ENCODE measurements at places on chromosomes 1 and 21.

DNA sequence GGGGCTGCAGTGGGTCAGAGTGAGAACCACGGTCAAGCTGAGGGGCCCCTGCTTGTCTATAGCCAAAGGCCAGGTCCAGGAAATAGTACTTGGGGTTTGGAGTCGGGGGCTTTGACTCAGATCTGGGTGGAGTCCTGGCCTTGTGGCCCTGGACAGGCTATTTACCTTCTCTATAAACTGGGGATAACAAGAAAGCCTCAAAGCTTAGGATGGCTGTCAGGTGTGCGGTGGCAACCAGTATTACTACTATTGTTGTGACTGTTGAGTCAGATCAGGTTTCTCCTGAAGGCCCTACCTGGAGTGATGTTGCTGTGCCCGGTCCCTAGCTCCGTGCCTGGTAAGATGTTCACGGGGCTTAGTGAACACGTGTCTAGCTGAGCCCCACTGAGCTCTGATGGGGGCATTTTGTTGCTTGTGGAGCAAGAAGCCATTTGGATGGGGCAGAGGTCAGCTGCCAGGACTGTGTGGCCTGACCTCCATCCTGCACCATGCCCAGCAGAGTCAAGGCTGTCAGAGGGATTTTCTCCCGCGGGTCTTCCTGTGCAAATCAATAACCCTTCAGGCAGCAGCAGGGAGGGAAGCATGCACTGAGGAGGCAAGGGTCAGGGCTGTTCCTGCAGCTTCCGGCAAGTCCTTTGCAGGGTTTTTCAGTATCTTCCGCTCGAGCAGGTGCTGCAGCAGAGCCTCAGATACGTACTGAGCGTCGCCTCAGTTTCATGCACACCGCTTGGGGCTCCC, 170.3 kb downstream of the CAMTA1 start:
- no peak for DNase-seq

DNA sequence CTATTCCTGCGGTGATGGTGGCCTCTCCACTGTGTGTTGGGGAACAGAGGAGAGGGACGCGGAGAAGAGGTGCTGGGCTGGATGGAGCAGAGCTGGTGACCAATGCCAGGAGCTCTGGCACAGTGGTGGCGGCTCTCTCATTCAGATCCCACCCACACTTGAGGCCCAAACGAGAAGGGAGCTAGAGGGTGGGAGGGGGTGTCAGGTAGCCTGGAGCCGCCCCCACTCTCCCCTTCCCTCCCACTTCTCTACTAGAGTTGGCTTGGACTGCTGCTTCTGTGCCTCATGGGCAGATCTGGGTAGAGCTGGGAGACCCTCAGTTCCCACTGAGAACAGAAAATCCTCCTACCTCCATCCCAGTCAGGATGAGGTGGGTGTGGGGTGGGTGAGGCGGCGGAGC, 3.5 kb downstream of the TTC39A start:
- DNase-seq: no peak

DNA sequence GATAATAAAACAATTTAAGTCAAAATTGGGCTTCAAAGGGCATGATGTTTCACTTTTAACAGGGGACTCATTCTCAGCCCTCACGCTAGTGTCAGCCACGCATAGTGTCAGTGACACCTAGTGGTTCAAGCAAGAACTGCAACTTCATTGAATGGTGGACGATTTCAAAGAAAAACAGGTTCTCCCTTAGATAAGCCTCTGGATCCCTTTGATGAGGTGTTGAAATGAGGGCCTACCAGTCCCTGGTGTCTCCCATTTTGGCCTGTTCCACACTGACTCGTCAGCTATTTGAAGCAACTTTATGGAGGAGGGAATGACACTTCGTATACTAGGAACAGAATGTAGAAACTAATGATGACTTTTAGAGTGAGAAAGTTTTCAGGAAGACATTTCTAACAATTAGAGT, 56.2 kb downstream of the FCRL5 start:
- peak; percentile 31 for DNase-seq

DNA sequence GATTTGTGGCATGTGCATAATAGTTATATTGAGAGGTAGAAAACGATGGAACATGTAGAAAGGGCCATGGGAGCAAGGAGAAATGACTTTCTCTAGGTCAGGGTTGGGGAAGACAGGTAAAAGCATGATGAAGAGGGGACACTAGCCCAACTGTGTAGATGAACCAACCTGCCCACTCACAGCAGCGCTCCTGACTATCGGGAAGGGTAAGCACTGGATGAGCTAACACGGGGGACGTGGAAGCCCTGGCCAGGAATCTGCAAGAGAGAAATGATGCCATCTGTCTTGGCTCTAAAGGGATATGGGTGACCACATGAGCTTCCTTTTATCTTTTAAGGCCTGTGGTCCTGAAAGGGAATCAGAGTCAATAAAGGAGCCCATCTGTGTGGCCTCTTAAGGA, 36.2 kb upstream of the TMEM125 start:
- no peak for DNase-seq

- no peak for DNase-seq
These were observed 35.4 kb upstream of the CD1D start for GRCh38 chr1:158145173-158145719.

DNA sequence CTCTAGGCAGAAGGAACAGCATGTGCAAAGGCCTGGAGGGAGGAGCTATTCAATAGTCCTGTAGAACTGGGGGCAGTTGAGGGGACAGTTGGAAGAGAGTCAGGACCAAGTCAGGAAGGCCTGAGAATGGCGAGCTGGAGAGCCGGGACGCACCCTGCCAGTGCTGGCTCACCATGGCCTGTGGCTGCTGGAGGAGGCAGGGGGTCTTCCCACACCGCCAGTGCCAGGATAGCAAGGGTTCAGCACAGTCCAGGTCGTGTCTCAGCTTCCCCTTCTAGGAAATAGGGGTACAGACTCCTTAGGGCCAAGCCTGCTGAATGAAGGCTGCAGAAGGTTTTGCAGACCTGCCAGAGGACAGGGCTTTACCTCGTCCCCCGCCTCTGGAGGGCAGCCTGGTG, 7.3 kb downstream of the PODN start:
- no peak for DNase-seq

DNA sequence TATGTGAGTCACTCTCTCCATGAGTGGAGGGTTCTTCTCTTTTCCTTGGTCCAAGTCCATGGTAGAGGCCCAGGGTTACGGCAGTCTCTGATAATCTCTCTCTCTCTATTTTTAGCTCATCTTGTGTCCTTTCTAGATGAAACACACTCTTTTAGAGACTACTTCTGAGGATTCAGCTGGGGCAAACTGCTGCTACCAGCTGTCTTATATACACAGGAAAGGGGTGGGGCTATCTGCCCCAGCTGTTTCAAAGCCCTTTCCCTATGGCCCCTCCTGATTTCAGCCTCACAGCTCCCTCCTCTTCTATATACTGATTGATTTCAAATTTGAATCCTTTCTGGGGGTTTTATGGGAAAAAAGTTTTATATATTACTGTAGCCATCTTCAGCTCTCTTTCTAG, 324.8 kb downstream of the RWDD3 start:
- DNase-seq: no peak

GRCh38 chr1:69791311-69791710, 223.6 kb downstream of the LRRC7 start:
- DNase-seq: no peak

GRCh38 chr1:223011505-223011856, 131.6 kb downstream of the TLR5 start:
- DNase-seq: no peak

DNA sequence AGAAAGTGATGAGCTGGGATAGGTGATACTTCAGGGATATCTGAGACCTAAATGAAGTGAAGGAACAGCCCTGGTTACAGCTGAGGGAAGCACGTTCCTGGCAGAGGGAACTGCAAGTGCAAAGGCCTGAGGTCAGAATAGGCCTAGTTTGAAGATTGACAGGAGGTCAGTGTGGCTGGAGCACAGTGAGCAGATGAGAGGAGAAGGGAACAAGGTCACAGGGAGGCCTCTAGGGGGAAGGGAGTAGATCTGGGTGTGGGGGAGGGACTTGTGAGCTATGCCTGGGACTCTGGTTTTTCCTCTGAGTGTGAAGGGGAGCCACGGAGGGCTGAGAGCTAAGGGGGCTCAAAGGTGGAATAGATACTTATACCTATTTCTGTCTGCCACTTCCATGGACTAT, 736.4 kb downstream of the MATN1 start:
- no peak for DNase-seq

DNA sequence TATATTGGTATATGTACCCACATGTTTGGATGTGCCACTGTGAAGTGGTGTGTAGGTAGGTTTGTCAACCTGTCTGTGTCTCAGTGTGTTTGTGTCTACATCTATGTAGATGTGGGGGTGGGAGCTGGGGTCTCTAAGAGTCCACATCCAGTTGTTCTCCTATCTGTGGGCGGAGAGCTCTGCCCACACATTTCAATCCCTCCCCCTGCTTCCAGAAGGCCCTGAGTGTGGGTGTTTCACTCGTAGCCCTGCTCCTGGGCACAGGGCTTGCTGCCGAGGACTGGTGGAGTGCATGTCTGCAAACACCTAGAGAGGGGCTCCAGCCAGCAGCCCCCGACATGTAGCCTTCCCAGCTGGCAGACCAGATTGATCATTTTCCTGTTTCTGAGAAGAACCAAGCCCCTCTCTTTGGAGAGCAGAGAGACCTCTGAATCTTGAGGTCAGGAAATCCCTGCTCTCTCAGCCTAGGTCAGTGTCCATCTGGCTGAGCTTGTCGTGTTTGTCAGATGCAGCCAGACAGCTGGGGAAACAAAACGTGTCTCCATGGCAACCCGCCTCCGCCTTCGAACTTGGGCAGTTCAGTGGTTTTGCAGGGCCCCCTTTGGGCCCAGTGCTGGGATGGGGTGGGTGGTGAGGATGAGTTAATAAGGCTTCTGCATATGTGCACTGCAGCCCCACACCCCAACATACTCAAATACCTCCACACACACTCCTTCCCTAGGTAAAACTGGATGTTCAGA, 31.2 kb upstream of the SYNC start:
- DNase-seq: no peak

DNA sequence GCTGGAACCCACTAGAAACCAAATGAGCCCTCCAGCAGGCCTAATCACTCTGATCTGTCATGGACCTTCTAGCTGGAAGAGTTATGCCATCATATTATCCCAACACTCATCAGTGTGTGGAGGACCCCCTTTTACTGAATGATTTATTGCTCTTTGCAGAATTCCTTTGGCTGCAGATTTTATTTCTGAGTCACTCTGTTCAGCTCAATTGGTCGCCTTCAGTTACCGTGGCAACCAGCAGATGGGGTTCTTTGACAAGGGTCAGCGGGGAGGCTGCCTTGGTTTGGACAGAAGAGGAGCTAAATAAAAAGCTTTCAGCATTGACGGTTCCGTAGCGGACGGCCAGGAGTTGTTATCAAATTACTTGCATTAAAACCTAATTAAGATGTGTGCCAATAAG, 220.1 kb downstream of the SDCCAG8 start:
- DNase-seq: no peak

DNA sequence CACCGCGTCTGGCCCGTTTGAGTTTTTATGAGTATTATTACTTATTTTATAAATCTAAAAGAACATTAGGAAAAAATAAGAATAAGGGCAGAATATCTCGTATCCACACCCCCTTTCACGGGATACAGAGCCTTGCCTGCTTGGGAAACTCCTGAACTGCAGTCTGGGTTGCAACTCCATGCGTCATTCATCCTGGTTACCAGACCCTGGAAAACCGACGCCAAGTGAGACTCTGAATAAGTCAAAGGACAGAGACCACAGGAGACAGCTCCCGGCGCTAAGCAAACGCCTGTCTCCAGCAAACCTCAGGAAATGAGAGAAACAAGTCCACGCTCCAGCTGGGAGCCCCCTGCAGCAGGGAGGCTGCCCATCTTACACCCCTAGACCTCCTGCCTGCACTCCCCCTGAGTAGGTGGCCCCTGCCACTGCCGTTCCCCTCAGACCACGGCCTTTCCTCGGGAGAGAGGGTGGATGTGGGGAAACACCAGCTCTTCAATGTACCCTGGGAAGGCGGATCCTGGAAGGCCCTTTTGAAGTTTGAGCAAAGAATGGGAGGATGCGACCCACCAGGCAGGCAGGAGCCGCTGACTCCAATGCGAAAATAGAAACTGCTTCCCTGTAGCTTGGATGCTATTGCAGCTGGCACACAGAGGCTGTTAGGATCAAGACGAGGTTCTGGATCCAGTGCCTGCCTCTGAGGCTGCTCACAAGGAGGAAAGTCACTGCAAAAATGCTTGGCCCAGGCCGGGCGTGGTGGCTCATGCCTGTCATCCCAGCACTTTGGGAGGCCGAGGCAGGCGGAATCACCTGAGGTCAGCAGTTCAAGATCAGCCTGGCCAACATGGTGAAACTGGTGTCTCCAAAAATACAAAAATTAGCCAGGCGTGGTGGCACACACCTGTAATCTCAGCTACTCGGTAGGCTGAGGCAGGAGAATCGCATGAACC, 37.7 kb upstream of the GPR157 start:
- no peak for DNase-seq

GRCh38 chr1:92975551-92976232, 14.4 kb upstream of the DIPK1A start:
- DNase-seq: no peak

DNA sequence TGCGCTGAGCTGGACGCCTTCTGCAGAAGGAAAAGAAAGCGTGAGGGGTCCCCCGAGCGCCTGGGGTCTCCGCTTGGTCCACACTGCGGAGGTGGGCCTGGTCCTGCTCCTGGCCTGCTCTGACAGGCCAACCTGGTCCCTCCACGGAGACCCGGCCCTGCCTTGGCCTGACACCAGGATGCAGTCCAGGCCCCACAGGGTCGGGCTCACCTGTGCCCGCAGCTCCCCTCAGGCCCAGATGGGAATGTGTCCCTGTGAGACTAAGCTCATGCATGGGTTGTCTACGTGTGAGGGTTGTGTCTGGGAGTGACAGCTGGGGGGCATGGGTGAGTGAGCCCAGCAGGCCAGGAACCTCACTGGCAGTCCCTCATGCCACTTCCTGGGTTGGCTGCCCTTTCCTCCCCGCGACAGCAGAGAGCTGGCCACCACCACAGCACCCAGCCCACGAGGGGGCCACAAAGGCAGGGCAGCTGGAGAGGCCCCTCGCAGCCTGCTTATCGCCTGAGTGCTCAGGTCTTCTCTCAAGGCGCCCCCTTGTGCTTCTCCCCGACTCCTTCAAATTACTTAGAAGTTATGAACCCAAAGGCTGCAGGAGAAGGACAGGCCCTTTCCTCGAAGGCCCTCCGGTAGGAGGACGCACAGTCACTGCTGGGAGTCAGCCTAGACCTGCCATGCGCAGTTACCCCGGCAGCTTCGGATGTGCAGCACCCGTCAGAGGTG, 41.1 kb downstream of the SLC45A1 start:
- DNase-seq: no peak

DNA sequence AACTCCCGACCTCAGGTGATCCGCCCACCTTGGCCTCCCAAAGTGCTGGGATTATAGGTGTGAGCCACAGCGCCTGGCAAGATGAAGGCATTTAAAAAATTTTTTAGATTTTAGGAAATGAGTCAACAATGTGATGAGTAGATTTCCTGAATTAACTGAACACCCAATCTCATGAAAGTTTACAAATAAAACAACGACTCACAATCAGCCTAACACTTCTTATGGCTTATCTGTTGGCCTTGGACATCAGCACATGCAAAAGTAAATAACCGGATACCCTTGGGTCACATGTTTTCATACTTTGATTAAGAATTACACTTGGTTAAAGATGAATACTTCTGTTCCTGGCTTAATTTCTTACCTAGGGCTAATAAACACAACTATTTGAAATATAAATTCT, 3.0 kb downstream of the GNG12 start:
- DNase-seq: no peak
